Left ventricle myocardium inferior (tissue), 1 donor: ENCODE measurements at places on chromosomes 6 and 20.

DNA sequence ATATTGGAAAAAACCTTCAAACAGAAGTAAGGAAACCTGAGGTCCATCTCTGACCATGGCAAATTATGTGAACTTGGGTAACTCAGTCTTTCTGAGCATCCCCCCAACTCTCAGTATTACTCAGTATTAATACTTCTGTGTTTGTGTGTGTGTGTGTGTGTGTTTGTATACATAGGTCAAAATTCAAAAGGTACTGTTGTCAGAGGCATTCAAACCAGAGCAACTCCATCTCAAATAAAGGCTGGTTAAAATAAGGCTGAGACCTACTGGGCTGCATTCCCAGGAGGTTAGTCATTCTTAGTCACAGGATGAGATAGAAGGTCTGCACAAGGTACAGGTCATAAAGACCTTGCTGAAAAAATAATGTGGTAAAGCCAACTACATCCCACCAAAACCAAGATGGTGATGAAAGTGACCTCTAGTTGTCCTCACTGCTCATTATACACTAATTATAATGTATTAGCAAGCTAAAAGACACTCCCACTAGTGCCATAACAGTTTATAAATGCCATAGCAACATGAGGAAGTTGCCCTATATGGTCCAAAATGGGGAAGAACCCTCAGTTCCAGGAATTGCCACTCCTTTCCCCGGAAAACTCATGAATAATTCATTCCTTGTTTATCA, 33.3 kb upstream of the SLC22A16 start:
- H3K27ac ChIP-seq, result no peak overlapping the region
- no peaks in the 10 kb centered on the region for H3K36me3 ChIP-seq
- DNase-seq, result no peak

DNA sequence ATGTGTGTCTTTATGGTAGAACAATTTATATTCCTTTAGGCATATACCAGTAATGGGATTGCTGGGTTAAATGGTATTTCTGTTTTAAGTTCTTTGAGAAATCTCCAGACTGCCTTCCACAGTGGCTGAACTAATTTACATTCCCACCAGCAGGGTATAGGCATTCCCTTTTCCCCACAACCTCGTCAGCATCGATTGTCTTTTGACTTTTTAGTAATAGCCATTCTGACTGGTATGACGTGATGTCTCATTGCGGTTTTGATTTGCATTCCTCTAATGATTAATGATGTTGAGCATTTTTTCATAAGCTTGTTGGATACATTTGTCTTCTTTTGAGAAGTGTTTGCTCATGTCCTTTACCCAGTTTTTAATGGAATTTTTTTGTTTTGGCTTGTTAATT, 5.3 kb upstream of the TASP1 start:
- no peaks in the 10 kb centered on the region for H3K36me3 ChIP-seq
- no peak for DNase-seq
- peaks cover 54% of the 10 kb centered on the region for H3K27me3 ChIP-seq
- H3K4me1 ChIP-seq, result peaks cover 11% of the 10 kb centered on the region
- H3K4me3 ChIP-seq, result no peak overlapping the region

- no peaks in the 10 kb centered on the region for H3K27me3 ChIP-seq
- H3K36me3 ChIP-seq, result no peaks in the 10 kb centered on the region
- no peak for DNase-seq
- H3K4me3 ChIP-seq, result no peak overlapping the region
- H3K27ac ChIP-seq, result no peak overlapping the region
These were observed 68.3 kb upstream of the PHACTR2 start for GRCh38 chr6:143609501-143609900.

- no peak for DNase-seq
- H3K27me3 ChIP-seq, result no peaks in the 10 kb centered on the region
- H3K4me1 ChIP-seq, result peaks cover 17% of the 10 kb centered on the region
- H3K27ac ChIP-seq, result no peak overlapping the region
These were observed 5.7 kb upstream of the NECAB3 start for GRCh38 chr20:33679758-33680485.

DNA sequence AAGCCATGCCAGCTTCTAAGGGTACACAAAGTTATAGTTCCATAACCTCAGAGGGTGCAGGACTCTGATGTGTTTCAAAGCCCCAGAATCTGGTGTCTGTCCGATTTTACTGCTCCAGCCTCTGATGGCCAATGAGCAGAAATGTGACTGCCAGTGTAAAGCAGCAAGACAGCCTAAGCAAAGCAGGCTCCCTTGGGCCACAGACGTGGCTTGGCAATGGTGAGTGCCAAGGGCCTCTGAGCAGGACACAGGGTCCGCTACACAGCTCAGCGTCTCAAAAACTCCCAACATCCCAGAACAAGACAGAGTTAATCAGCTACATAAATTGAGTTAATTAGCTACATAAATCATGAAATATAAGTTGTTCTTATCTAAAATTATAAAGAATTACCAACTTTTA, 69.2 kb downstream of the PCSK2 start:
- no peaks in the 10 kb centered on the region for H3K27me3 ChIP-seq
- H3K4me1 ChIP-seq, result no peaks in the 10 kb centered on the region
- no peak overlapping the region for H3K27ac ChIP-seq
- no peak for DNase-seq

GRCh38 chr6:20632696-20633095, 98.4 kb downstream of the CDKAL1 start:
- H3K4me1 ChIP-seq, result peaks cover 15% of the 10 kb centered on the region
- no peak for DNase-seq
- H3K27me3 ChIP-seq, result no peaks in the 10 kb centered on the region
- no peak overlapping the region for H3K4me3 ChIP-seq

DNA sequence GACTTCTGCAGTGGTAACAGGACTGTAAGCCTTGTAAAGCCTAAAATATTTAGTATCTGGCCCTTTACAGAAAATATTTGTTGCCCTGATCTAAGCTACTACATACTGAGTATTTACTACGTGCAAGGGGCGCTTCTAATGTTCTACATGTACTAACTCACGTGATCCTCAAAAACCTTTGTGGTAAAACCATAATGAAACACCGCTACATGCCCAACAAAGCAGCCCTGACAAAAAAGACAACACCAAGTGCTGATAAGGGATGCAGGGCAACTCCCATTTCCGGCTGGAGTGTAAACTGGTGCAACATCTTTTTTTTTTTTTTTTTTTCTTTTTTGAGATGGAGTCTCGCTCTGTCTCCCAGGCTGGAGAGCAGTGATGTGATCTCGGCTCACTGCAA, 85.0 kb downstream of the SULF2 start:
- DNase-seq, result no peak
- H3K4me1 ChIP-seq, result peaks cover 12% of the 10 kb centered on the region
- H3K36me3 ChIP-seq, result no peaks in the 10 kb centered on the region
- no peaks in the 10 kb centered on the region for H3K27me3 ChIP-seq
- no peak overlapping the region for H3K27ac ChIP-seq

GRCh38 chr6:34201455-34202107, 35.1 kb upstream of the HMGA1 start:
- no peak overlapping the region for H3K4me3 ChIP-seq
- H3K27me3 ChIP-seq, result no peaks in the 10 kb centered on the region
- no peak for DNase-seq
- H3K36me3 ChIP-seq, result no peaks in the 10 kb centered on the region
- peaks cover 2% of the 10 kb centered on the region for H3K4me1 ChIP-seq
- H3K27ac ChIP-seq, result no peak overlapping the region

GRCh38 chr6:4004249-4004648, 74.7 kb downstream of the FAM217A start:
- H3K27ac ChIP-seq, result no peak overlapping the region
- peaks cover 9% of the 10 kb centered on the region for H3K4me1 ChIP-seq
- no peaks in the 10 kb centered on the region for H3K27me3 ChIP-seq
- H3K36me3 ChIP-seq, result no peaks in the 10 kb centered on the region

GRCh38 chr20:21781446-21782075, 76.1 kb downstream of the PAX1 start:
- no peak for DNase-seq
- no peaks in the 10 kb centered on the region for H3K4me1 ChIP-seq
- H3K27me3 ChIP-seq, result peaks cover 14% of the 10 kb centered on the region

DNA sequence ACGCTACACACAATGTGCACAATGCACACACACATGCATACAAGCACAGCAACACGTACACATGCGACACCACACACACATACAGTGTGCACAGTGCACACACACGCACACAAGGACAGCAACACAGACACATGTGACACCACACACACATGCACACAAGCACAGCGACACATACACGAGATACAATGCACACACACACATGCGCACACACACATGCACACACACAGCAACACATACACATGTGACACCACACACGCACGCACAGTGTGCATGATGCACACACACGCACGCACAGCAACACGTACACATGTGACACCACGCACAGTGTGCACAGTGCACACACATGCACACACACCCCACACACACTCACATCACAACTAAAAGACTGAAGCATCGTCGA, 327.3 kb downstream of the THBS2 start:
- H3K27ac ChIP-seq, result no peak overlapping the region
- H3K27me3 ChIP-seq, result peaks cover 30% of the 10 kb centered on the region
- H3K4me1 ChIP-seq, result no peaks in the 10 kb centered on the region

GRCh38 chr20:54063992-54064676, 6.3 kb downstream of the BCAS1 start:
- no peak overlapping the region for H3K27ac ChIP-seq
- H3K27me3 ChIP-seq, result peaks cover 24% of the 10 kb centered on the region
- no peak for DNase-seq
- H3K36me3 ChIP-seq, result no peaks in the 10 kb centered on the region
- peaks cover 3% of the 10 kb centered on the region for H3K4me1 ChIP-seq
- H3K4me3 ChIP-seq, result no peak overlapping the region

DNA sequence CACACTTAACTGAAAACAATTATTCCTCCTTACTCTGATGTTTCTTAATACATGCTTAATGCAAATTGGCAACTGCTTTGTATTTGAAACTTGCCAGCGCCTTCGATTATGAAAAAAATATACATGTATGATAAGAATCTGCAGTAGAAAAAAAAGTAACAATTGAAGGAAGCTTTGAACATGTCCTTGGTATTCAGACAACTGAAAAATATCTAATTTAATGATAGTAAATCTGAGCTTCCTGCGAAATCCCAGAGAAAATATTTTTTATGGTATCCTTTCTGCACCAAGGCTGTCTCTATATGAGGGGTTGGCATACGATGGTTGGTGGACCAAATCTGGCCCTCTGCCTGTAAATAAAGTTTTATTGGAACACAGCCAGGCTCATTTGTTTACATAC, 186.2 kb downstream of the HDGFL1 start:
- H3K36me3 ChIP-seq, result no peaks in the 10 kb centered on the region
- DNase-seq, result no peak
- H3K4me3 ChIP-seq, result no peak overlapping the region
- no peaks in the 10 kb centered on the region for H3K27me3 ChIP-seq

DNA sequence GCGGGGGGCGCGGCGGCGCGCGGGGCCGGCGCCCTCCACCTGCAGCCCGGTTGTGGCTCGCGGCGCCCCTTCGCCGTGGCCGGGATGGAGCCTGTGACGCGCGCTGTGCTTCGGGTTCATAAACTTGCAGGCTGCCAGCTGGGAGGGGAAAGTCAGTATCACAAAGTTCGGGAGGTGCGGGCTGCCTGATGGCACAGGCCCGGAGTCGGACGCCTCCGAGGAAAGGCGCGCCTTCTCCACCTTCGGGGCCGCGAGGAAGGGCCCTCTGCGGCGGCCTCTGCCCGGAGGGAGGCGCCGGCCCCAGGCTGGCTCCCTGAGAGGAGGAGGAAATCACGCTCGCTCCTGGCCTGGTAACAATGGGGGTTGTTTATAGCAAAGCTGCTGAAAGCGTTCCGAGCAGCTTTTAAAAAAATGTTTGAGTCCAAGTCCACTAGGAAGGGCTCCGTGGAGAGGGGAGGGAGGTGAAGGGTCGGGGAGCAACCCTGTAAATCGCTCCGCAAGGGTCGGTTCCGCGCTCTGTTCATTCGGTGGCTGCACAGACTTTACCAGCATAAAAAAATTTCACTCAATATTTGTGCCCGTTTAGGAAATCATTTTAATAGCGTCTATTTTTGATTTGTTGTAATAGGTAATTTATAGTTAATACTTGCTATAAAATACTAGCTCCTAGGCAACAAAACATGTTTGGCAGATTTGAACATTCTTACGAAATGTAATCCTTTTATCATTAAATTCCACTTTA, 1.0 kb downstream of the AFDN start:
- no peaks in the 10 kb centered on the region for H3K36me3 ChIP-seq
- peak overlapping the region; percentile 87 for H3K4me3 ChIP-seq
- peak; percentile 44 for DNase-seq
- peaks cover 71% of the 10 kb centered on the region for H3K4me1 ChIP-seq

DNA sequence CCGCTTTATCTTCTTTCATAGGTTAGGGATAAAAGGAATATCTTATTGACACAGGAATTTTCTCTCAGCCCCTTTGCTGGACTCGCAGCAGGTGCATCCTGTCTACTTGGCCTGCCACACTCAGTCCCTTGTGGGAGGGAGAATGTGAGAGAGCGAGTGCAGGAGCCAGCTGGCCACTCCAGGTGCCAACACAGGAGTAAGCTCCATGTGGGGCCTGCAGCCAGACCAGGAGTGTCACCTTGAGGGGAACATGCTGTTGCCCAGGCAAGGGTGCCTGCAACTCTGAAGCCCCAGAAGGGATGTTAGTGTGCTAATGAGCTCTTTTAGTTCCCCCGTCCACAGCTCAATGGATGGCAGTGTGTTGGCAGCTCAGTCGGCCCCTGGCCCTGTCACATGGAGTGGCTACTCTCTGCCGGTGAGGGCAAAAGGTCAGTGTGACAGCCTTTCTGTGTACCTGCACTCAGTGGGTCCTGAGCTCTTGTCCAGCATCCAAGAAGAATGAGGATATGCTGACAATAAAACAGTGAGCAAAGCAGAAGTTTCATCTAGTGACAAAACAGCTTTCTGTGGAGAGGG, 57.1 kb downstream of the CRYBG1 start:
- peaks cover 17% of the 10 kb centered on the region for H3K27me3 ChIP-seq
- H3K36me3 ChIP-seq, result no peaks in the 10 kb centered on the region
- H3K27ac ChIP-seq, result no peak overlapping the region
- no peaks in the 10 kb centered on the region for H3K4me1 ChIP-seq
- DNase-seq, result no peak

- no peak overlapping the region for H3K27ac ChIP-seq
- H3K4me1 ChIP-seq, result no peaks in the 10 kb centered on the region
- DNase-seq, result no peak
- H3K4me3 ChIP-seq, result no peak overlapping the region
These were observed 927.4 kb downstream of the KIF16B start for GRCh38 chr20:15645816-15646215.

DNA sequence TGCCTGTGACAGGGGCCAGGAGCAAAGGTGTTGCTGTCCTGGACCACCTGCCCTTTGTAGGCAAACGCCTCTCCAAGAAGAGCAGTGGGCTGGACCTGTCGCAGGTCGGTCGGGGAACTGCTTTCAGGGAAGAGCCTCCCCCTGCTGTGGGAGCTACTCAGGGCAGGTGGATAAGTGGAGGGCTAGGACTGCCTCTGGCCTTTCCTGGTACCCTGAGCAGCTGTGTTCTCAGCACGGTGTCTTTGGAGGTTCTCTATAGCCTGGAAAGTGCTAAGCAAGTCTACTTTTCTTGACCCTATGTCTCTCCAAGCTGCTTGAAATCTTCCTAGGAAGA, 35.0 kb downstream of the BPIFB1 start:
- DNase-seq, result no peak
- H3K36me3 ChIP-seq, result no peaks in the 10 kb centered on the region
- no peak overlapping the region for H3K27ac ChIP-seq

- no peaks in the 10 kb centered on the region for H3K4me1 ChIP-seq
- H3K27me3 ChIP-seq, result no peaks in the 10 kb centered on the region
- no peak for DNase-seq
- no peaks in the 10 kb centered on the region for H3K36me3 ChIP-seq
These were observed 313.7 kb upstream of the TBX18 start for GRCh38 chr6:85078058-85078457.

GRCh38 chr20:17609811-17610377, 40.0 kb downstream of the DSTN start:
- H3K4me3 ChIP-seq, result no peak overlapping the region
- peak overlapping the region; percentile 67 for H3K27ac ChIP-seq
- H3K36me3 ChIP-seq, result peaks cover 42% of the 10 kb centered on the region
- no peaks in the 10 kb centered on the region for H3K27me3 ChIP-seq
